Right cardiac atrium (tissue), 5 donors: ENCODE measurements at places on chromosomes 5 and 9. TPM values are rescaled to one million over a fixed set of nuclear protein-coding genes. Genes with fewer than 3 reads are reported as not detected.

The GTF3C4 gene
- 2.6 TPM for polyA plus RNA-seq

The GDNF gene
- polyA plus RNA-seq = 0.14 TPM

The CHSY3 gene
- 0.68 TPM for polyA plus RNA-seq

The RAD1 gene
- polyA plus RNA-seq = 26.9 TPM

The PCDHB3 gene
- 0.61 TPM for polyA plus RNA-seq

The PCDHGA4 gene
- polyA plus RNA-seq = 1.7 TPM

The ADGRD2 gene
- polyA plus RNA-seq = 0.05 TPM

The TLX3 gene
- polyA plus RNA-seq = not detected

The CCL19 gene
- 0.66 TPM for polyA plus RNA-seq

The TAF1L gene
- not detected for polyA plus RNA-seq

The SYK gene
- 0.97 TPM for polyA plus RNA-seq

The PCDHGA1 gene
- polyA plus RNA-seq = 0.70 TPM

The LHX6 gene
- 2.9 TPM for polyA plus RNA-seq

The RORB gene
- polyA plus RNA-seq = 0.54 TPM

The TAS2R1 gene
- not detected for polyA plus RNA-seq

The PCDHB6 gene
- polyA plus RNA-seq = 0.34 TPM

The TOR1A gene
- 16.1 TPM for polyA plus RNA-seq

The EDIL3 gene
- polyA plus RNA-seq = 5.4 TPM

The PCDHB5 gene
- polyA plus RNA-seq = 1.3 TPM

The FBP1 gene
- polyA plus RNA-seq = 1.9 TPM

The SH3TC2 gene
- polyA plus RNA-seq = 4.9 TPM

The DEPDC1B gene
- polyA plus RNA-seq = 0.05 TPM

The ROPN1L gene
- 0.93 TPM for polyA plus RNA-seq

The PRELID2 gene
- polyA plus RNA-seq = 4.3 TPM

The CCDC187 gene
- not detected for polyA plus RNA-seq

The OXCT1 gene
- polyA plus RNA-seq = 54.7 TPM

The MYMK gene
- not detected for polyA plus RNA-seq

The IL4 gene
- not detected for polyA plus RNA-seq

The TMC1 gene
- polyA plus RNA-seq = 0.05 TPM

The TAF11L3 gene
- not detected for polyA plus RNA-seq

The SPAAR gene
- 8.7 TPM for polyA plus RNA-seq

The GPX3 gene
- polyA plus RNA-seq = 1,982 TPM

The SLC1A1 gene
- 1.1 TPM for polyA plus RNA-seq

The TRIM36 gene
- polyA plus RNA-seq = 0.07 TPM

The OR1J2 gene
- polyA plus RNA-seq = not detected

The ACTBL2 gene
- not detected for polyA plus RNA-seq

The NIPAL4 gene
- 0.16 TPM for polyA plus RNA-seq

The IFNK gene
- not detected for polyA plus RNA-seq

The PRRT1B gene
- not detected for polyA plus RNA-seq

The C1QTNF3 gene
- 4.3 TPM for polyA plus RNA-seq

The STXBP1 gene
- 19.4 TPM for polyA plus RNA-seq

The OSMR gene
- polyA plus RNA-seq = 9.8 TPM

The C9orf152 gene
- not detected for polyA plus RNA-seq
